ENCODE measurements at places on chromosomes 13 and 19.
A peak's percentile ranks its signal among the peaks of the same experiment; 100 is the strongest.

GRCh38 chr13:69595181-69595580 is 512.4 kb upstream of the ATXN8OS start:
- DNase-seq, result no peak

GRCh38 chr13:109199280-109199679 is 569.9 kb downstream of the MYO16 start:
- no peak for DNase-seq

GRCh38 chr19:44725251-44725650 is 23.3 kb upstream of the BCL3 start:
- DNase-seq, result no peak

- DNase-seq, result no peak
These were observed 365.4 kb downstream of the NDFIP2 start for GRCh38 chr13:79846386-79846785.

DNA sequence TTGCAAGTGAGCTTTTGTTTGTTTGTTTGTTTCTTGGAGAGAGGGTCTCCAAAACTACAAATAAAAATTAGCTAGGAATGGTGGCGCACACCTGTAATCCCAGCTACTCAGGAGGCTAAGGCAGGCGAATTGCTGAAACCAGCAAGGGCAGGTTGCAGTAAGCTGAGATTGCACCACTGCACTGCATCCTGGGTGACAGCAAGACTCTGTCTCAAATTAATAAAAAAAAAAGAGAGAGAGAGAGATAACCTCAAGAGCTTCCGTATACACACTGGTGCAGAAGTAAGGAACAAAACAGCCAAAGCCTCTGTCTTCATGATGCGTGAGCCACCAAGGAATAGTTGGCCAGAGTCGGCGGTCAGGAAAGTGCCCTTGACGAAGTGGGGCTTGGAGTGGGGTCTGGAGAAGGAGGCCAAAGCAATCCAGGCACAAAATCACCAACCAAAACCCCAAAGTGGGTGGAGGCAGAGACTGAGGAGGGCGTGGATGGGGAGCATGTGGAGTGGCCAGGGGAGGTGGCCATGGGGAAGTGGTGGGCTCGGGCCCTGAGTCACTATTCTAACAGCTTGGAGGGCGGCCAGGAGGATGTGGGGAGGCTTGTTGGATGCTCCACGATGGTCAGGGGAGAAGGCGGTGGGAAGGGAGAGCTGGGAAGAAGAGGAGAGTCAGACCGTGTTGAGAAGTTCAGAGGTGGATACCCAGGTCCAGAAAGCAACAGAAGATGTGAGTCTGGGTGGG is 21.2 kb upstream of the TOMM40 start:
- no peak for DNase-seq

GRCh38 chr13:24230428-24231072 is 70.0 kb downstream of the SPATA13 start:
- DNase-seq, result no peak

GRCh38 chr13:80251403-80251802 is 89.5 kb downstream of the SPRY2 start:
- no peak for DNase-seq

DNA sequence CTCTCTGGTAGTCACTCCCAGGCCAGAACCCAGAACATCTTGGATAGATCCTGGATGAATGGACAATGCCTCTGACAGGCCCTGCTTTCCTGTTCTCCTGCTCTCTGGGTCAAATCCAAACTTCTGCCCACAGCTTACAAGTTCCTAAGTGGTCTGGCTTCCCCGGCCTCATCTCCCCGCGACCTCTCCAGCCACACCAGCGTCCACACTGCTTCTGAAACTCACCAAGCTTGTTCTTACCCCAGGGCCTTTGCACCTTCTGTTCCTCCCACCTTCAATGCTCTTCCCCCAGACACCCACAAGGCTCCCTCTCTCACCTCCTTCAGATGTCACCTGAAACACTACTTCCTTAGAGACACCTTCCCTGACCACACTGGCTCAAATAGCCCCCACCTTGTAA is 3.5 kb downstream of the OLFM2 start:
- no peak for DNase-seq

GRCh38 chr19:9362905-9363304 is at the start of gene ZNF177:
Gene ZNF177 (plus strand): TSS chr19:9363013. CDS start chr19:9378312, 15,299 bp downstream.
- DNase-seq, result no peak

GRCh38 chr13:65913173-65913572 is 1317.0 kb downstream of the PCDH9 start:
- no peak for DNase-seq

DNA sequence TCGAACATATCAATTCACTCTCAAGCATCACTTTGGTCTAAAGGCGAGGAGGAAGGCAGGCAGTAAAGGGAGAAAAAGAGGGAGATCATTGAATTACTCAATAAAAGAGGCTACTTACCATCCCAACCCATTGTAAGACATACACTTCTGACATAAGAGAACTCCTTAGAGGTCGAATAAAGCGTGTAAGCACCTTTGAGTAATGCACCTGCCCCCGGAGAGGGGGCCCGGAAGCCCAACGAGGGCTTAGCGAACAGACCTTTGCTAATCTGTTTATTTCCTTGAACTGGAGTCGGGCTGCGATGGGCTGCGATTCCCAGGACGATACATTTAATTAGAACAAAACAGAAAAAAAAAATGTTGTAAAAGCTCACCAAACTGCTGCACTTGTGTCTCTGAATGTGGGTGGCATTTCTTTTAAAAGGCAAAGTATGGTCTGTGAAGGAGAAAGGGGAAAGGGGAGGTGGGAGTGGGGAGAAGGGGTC is 3.0 kb downstream of the ZC3H4 start:
- DNase-seq, result peak; percentile 26

DNA sequence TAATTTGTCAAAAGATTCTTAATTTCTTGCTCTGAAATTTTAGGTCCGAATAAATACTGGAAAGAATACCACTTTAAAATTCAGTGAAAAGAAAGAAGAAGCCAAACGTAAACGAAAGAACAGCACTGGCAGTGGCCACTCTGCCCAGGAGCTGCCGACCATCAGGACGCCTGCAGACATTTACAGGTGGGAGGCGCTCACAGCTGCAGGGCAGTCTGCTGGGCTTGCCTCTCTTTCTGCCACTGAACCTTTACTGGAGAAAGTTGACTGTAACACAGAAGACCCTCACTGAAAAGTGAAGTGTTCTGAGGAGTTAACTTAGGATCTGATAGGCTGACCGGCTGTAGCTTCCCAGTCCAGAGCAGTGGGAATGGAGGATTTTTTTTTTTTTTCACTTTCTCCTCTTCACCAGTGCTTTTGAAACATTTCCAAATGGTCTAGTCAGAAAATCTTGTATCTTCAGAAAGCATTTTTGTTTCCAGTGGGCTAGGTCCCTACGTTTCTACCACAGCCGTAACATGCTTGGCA is 69.1 kb downstream of the URI1 start:
- DNase-seq, result no peak

GRCh38 chr13:40152922-40153321 is 497.5 kb downstream of the COG6 start:
- no peak for DNase-seq

GRCh38 chr13:20397896-20398295 is 127.8 kb downstream of the CRYL1 start:
- DNase-seq, result no peak

- no peak for DNase-seq
These were observed 102.6 kb downstream of the LRCH1 start for GRCh38 chr13:46655377-46656180.

DNA sequence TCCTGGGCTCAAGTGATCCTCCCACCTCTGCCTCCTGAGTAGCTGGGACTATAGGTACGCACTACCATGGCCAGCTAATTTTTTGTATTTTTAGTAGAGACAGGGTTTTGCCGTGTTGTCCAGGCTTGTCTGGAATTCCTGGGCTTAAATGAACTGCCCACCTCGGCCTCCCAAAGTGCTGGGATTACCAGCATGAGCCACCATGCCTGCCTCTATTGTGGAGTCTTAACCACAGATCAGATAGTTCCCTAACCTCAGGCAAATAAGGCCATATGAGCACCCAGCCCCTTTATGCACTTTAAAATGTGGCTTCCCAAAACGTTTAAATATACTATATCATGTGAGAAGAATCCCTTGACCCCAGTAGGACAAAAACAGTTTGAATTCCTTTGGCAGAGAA is 16.4 kb downstream of the CNMD start:
- no peak for DNase-seq

GRCh38 chr19:1923319-1923718 is 17.7 kb upstream of the CSNK1G2 start:
- no peak for DNase-seq

GRCh38 chr13:33168321-33168960 is 117.1 kb downstream of the STARD13 start:
- DNase-seq, result no peak

DNA sequence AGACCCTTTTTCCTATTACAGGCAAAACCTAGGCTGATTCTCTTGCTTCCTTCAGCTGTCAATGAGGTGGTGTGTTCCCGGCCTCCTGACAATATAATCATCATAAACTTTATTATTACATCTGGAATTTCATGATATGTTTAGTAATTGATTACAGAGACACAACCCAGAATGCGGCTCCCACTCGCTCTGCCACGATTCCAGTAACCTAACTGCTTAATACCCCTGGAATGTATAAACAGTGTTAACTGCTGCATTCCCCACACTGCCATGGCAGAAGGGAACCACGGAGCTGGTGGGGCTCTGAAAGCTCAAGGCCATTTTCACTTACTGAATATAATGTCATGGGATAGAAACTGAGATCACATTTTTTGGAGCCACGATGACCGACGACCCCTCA is 17.1 kb downstream of the TSHZ3 start:
- no peak for DNase-seq

GRCh38 chr13:109166804-109167203 is 537.4 kb downstream of the MYO16 start:
- DNase-seq, result no peak

GRCh38 chr13:30373727-30374126 is 48.6 kb upstream of the UBE2L5 start:
- DNase-seq, result no peak

GRCh38 chr19:46746281-46747057 is at the start of gene STRN4:
Gene STRN4 (minus strand): TSS chr19:46746450. CDS start chr19:46746430, 20 bp downstream.
- DNase-seq, result no peak

DNA sequence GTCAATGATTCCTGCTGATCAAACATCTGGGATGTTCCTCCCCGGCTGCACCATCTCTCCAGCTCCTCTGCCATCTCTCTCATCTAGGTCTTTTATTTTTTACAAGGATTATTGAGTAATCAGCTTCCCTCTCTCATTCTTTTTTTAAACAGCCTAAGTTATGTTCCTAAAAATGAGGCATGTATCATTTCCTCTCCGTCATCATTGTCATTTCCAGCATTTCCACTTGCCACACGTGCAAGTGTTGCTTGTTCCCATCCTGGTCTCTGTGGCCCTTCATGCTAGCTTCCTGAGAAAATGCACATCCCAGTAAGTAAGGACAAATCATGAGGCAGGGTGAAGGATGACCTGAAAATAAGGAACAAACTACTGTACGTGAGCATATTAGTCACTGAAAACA is 102.7 kb upstream of the POSTN start:
- DNase-seq, result no peak

DNA sequence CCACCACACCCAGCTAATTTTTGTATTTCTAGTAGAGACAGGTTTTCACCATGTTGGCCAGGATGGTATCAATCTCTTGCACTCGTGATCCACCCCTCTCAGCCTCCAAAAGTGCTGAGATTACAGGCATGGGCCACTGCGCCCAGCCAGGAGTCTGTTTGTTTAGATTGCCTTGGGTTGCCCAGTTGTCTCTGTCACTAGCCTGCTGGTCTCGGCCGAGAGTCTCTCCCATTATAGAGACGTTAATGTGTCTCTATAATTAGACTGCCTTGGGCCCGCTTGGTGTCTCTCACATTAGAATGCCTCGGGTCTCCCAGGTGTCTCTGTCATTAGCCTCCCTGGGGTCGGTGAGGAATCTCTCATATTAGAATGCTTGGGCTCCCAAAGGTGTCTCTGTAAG is 1533.6 kb downstream of the UQCRFS1 start:
- DNase-seq, result no peak

GRCh38 chr13:85265296-85265695 is 533.9 kb downstream of the SLITRK6 start:
- no peak for DNase-seq

DNA sequence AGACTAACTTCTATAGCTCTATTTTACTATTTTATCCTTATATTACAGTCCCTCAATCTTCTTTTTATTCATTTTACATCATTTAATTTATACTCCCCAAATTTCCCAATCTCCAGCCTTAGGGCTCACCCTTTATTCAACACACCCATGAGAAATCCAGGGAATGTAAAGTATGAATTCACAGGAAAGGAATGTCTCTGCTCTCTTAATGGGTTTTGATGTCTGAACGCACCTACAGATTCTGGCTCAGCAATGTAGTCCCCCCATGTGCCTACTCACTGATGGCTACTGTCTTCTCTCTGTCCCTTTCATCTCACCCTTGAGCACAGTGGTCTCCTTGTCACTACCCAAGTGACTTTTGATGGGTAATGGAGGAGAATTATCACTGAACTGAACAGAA is 32.8 kb downstream of the TNFSF13B start:
- DNase-seq, result no peak

DNA sequence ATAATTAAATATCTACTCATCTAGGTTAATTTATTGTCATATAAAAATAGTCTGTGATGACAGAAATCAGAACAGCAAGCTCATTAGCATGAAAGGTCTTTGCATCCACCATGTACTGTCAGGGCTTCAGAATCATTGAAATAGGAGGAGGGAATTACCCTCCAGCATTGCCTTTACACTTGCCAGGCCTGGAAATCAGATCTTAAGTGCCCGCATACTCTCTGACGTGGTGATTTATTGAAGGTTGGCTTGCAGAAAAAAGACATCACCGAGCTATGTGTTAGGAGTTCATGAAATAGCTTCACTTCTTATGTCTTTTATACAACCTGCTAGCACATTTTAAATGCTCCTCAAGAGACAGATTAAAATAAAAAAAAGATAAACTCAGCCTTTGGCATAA is 661.7 kb upstream of the SLITRK1 start:
- no peak for DNase-seq

DNA sequence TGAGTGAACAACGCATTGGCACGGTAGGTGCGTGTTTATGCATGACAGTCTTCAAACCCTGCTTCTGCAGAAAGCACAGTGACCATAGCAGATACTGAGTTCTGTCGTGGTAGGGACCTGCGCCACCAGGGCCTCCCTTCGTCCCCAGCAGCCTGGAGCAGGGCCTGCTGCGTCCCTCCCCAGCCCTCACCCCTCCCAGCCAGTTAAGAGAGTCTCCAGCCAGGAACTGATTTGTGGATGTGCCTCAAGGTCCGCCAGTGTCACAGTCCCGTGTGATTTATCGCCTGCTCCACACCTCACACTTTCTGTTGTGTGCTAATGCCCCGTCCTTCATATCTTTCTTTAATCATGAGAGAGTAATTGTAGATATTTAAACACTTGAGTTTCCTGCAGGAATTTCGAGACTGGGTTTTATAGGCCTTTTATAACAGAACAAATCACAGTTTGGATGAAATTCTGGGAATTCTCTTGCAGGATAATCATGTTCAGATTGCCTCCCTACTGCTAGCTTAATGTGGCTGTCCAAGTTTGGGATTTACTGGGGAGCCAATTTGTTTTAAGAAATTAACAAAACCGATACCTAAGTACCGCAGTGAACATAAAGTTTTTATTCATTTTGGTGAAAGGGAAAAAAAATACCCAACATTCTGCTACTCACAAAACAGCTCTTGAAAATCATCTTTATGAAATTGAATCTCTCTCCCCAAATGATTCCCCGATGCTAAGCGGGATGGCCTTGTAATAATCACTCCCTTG is 438.6 kb downstream of the TSHZ3 start:
- DNase-seq, result no peak
